ENCODE measurements at places on chromosomes 7 and 10.

DNA sequence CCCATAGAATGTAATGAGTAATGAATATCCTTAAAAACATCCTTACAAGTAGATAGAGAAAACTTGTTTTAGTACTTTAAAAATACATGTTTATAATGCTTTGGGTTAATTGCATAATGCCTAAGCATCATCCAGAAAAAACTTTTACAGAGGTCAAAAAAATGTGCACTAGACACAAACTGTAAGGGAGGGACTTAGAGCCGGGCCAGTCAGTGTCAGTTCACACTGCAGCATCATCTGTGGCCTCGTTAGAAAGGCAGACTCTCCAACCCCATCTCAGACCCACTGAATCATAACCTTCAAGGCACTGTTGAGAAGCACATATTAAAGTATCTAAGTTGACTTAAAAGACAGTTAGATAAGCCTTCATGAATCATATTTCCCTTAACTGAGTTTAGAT is 230.1 kb upstream of the PRPS1L1 start:
- no peak for DNase-seq

DNA sequence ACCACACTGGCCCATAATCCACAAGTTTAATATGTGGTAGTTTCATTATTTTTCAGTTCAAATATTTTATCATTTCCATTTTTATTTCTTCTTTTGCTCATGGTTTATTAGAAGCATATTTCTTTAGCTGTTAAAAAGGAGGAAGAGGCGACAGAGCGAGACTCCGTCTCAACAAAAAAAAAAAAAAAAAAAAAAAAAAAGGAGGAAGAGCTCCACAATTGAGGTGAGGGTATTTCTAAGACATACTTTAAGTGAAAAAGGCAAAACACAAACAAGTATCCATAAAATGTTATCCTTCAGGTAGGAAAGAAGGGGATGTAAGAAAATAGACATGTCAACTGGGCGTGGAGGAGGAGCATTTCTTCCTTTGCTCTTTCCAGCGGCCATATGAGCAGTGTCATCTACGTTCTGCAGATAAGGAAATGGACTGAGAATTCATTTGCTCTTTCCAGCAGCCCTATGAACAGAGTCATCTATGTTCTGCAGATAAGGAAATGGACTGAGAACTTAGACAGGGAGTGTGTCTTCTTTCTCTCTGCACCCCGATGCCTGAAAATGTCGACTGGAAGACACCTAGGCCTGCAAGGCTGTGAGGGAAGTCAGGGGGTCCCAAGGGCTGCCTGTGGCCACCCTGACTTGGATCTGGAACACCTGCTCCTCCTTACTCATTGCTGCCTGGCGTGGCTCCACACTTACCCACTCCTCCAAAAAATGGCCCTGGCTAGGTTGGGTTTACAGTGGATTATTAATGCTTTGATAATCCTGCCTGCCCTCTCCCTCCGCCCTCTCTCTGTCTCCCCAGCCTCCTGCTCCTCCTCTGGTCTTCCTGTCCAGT is 18.9 kb upstream of the RAMP3 start:
- no peak for DNase-seq

DNA sequence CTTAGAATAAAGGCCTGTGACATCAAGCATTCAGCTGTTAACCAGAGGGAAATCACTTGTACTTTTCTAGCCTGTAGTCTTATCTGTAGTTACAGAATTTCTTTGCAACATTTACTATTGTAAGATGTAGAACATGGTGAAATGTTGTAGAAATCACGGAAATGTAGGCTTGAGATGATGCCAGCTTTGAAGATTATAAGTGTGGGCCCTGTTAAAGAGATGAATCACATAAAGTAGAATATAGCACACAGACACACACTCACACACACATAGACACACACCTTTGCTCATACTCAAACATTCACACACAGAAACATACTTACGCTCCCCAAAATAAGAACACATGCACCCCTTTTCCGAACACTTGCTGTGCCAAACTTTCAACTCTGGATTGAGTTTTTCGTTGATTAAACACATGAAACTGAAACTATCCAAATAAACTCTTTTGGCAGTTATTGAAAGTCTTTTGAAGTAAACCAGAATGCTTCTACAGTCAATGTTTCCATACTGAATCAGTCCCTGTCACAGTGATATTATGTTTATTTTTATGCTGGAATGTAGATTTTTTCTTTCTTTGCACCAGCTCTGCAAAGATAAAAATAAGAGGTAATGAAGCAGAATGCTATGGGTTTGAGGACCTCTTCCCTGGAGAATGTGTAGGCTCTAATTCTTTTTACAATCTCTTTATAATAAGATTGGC is 230.3 kb upstream of the MEOX2 start:
- DNase-seq = no peak

GRCh38 chr10:78700816-78701520 is 367.8 kb upstream of the ZMIZ1 start:
- DNase-seq = no peak

DNA sequence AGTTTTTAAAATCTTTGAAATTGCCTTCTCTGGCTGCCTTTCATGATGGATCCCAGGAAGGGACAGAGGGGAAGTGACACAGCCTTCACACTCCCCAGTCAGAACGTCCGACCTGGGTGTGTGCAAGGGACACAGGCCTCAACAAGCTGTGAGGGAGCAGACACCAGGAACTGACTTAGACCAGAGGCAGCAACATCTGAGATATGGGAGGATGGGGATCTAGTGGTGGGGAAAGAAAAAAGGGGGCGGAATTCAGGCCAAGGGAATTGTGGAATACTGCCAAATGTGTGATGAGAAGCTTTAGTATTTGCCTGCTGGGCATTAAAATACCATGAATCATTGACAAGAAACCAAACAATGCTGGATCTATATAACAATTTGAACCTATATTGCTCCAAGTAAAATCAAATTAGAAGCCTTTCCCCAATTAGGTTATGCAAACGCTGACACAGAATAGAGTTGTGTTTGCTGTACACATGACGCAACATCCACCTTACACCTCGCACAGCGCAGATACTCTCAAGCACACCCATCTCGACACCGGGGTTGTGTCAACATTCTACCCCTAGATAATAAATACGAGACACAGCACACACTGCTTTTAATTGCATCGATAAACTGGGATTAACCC is 17.2 kb upstream of the MNX1 start:
- DNase-seq = no peak

DNA sequence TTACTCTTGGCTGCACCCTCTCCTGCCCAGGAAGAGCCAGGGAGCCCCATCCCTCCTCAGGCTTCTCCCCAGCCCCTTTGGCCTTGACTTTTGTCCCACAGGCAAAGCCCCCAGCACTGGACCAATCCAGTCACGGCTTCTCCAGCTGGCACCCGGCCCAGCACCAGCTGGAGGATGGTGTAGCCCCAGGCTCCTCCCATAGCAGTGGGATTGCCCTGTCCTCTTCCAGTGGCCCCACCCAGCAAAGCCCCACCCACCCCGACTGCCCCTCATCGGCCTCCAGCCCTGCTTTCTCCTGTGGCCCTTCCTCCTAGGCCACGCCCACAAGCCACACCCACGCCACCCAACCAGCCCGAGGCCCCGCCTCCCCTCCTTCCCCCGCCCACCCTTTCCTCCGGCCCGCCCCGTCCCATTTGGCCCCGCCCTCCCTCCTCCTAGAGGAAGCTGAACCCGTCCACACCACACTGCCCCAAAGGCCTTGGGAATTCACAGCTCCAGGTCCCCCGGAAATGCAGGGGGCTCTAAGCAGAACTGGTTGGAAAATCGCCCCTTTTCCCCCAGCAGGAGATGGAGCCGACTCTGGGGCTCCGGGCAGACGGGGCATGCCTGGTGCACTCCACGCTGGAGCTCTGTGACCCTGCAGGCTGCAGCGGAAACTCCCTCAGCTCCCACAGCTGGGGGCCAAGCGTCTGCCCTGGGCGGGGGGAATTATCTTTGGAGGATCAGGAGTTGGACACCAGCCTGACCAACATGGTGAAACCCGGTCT is 25.2 kb downstream of the GET4 start:
- no peak for DNase-seq

DNA sequence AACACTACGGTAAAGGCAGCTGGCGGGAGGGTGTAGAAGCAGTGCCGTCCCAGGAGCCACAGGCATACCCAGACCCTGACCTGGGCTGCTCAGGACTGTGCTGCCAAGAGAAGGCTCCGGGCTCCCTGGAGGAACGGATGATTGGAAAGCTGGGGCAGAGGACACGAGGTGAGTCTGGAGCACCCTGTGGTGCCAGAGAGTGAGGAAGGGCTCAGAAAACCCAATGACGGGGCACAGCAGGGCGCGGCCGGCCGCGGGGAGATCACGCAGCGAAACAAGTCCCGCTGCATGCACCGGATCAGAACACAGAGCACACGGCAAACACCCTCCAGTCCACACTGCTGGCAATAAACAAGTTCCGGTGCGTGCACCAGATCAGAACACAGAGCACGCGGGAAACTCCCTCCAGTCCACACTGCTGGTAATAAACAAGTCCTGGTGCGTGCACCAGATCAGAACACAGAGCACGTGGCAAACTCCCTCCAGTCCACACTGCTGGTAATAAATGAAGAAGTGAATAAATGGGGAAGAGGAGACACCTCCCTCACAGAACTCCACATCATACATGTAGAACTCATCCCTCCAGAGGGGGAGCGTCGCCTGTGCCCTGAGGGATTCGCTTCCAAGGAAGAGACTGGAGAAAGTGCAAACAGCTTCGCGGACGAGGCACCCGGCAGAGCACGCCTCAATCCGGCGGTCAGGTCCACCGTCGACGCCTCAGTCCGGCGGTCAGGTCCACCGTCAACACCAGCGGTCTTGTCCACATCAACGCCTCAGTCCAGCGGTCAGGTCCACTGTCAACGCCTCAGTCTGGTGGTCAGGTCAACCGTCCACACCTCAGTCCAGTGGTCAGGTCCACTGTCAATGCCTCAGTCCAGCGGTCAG is 265.0 kb downstream of the MAD1L1 start:
- no peak for DNase-seq

GRCh38 chr10:63631991-63632390 is 110.8 kb downstream of the REEP3 start:
- no peak for DNase-seq

GRCh38 chr7:74202841-74203556 is 6.8 kb upstream of the LAT2 start:
- no peak for DNase-seq

DNA sequence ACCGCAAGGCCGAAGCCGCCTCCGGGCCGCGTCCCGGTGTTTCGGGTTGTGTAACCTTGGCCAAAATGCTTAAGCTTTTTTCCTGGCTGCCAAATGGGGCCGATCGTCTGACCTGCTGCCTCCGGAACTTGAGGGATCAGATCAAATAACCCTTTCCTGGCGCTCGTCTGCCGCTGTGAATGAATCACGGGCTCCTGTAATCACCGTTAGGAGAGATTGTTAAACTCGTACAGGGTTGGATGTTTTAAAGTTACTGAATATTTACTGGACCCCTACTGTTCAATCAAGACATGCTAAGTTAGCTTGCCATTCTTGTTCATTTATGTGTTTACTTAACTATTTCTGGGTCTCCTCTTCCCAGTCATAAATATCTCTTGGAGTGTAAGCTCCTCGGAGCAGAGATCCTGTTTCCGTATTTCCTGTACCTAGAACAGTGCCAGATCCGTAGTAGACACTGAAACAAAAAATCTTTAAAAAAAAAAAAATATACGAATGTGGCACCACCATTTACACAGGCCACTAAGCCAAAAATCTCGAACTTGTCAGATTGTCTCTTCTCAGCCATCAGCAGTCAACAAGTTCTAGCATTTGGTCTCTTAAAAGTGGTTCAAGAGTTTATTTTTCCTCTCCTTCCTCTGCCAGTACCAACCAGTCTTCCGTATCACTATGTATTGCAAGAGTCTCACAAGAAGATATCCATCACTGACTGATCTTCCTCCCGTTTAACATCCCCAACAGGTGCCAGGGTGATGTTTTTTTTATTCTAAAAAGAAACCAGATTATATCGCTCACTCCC is 650 bp upstream of the TM9SF3 start:
- no peak for DNase-seq

DNA sequence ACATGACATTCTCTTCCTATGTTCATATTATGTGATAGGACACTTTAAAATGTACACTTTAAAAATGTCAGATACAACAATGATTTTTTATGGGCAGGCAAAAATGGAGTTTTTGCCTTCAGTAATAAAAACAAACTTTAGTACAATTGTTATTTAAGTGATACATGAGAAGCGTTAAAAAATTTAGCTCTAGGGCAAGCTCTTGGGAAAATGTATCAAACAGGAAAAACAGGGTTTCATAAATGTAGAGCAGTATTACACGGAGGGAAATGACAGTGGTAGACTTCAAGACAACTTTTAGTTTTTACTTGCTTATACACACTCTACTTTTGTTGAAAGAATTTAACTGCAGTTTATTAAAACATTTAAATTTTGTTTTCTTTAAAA is 1.5 kb downstream of the FHIP2A start:
- DNase-seq = no peak

GRCh38 chr10:50431133-50431532 is 179.8 kb upstream of the ASAH2 start:
- no peak for DNase-seq

- DNase-seq = no peak
Measured at GRCh38 chr7:128887169-128888038, 23.1 kb downstream of the KCP start.

- DNase-seq = no peak
Measured at GRCh38 chr10:5895804-5896203, 5.8 kb downstream of the FBH1 start.

DNA sequence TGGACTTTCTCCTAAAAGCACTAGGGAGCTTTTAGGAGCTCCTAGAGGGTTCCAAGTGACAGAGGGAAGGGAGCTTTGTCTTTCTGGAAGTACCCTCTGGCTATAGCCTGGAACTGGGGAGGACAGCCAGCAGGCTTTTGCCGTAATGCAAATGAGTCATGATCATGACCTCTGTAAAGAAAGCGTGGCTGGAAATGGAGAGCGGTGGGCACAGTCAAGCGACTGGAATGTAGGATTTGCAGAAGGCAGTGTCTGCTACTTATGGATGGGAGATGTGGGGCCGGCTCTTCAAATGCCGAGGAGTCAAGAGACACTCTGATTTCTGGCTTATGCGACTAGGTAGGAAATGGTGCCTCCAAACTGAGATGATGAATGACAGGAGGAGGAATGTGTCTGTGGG is 34.6 kb upstream of the PLPP4 start:
- DNase-seq = no peak

DNA sequence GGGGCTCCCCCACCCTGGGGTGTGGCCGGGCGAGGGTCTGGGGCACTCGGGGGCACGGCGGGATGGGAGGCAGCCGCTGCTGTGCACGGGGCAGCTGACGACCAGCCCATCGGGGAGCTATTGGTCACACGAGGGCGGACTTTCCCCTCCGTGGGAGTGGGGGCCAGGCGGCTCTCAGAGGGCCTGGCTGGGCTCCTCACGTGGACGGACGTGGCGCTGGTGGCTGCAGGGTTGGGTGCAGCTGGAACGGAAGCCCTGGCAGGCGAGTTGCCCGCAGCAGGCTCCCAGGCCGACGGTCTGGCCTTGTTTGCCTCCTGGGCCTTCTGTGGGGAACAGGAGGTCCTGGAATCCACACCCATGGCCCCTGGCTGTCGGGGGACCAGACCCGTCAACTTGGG is 14.3 kb downstream of the MICALL2 start:
- no peak for DNase-seq

DNA sequence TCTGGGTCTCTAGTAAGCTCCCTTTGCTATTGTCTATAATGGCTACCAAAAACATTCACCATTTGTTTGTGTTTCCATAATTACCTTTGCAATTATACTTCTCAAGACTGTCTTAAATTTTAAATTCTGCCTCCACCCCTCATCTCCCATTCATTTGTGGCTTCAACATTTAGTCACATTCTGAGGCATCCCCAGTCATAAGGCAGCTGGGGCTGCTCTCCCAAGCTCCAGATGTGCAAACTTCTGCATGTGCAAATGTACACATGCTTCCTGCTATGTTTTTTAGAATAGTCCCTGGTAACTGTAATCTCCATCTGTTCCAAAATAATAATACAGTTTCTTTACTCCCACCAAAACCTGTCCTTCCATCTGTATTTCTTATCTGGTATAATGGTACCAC is 97.3 kb downstream of the CDK6 start:
- DNase-seq = no peak

Data from stimulated activated CD4-positive, alpha-beta T cell treated with anti-CD3 and anti-CD28 coated beads, Interleukin-2, amount 100 ng/mL, for 48 hours (primary cell).